ENCODE measurements at places on chromosomes 1 and 21.
A peak's percentile ranks its signal among the peaks of the same experiment; 100 is the strongest.

- DNase-seq = no peak
Observed at GRCh38 chr21:44890961-44891541, 17.6 kb upstream of the PTTG1IP start.

DNA sequence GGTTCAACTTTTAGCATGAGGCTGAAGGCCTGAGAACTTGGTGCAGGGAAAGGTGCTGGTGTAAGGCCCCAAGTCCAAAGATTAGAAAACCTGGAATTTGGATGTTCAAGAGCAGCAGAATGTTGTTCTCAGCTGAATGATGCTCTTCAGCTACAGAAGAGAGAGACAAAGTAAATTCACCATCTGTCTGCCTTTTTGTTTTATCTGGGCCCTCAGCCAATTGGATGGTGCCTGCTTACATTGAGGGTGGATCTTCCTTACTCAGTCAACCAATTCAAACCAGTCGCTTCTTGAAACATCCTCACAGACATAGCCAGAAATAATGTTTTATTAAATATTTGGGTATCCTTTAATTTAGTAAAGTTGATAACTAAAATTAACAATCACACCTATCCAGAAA is 748.2 kb upstream of the ADAMTS5 start:
- DNase-seq = no peak

- DNase-seq = no peak
Observed at GRCh38 chr21:40433538-40433937, 413.4 kb downstream of the DSCAM start.

DNA sequence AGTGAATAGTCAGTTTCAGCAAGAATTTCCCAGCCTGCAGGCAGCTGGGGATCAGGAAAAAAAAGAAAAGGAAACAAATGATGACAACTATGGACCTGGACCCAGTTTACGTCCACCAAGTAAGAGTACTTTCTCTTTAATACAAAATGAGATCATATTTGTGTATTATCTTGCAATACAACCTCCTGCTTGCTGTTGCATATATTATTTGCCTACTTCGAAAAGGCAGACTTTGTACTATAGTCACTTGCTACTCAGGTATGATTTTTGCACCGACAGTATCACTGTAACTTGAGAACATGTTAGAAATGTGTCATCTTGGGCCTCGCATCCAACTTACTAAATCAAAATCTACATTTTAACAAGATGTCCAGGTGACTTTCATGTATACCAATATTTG is 30.4 kb downstream of the PRRC2C start:
- no peak for DNase-seq

DNA sequence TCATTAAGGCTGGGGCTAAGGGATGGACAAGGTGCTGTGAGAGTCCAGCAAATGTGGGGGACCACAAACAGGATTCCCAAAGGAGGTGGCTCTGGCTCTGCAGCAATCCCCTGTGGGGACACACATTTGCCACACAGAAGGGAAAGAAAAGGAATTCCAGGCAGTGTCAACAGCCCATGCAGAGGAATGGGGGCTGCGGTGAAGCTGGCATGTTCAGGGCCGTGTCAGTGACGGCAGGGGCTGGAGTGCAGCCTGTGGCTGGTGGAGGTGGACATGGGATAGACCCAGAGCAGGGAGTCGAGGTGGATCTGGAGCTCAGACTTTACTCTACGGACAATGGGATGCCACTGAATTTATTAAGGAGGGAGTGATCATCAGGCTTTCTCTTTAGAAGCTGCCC is 183.2 kb downstream of the TRABD2B start:
- no peak for DNase-seq

GRCh38 chr1:108691128-108691941 is 775 bp upstream of the PRPF38B start:
- DNase-seq = no peak

GRCh38 chr1:91619881-91620280 is 119.2 kb downstream of the CDC7 start:
- DNase-seq = no peak

- DNase-seq = no peak
Observed at GRCh38 chr1:23643736-23644554, 47.7 kb upstream of the RPL11 start.

DNA sequence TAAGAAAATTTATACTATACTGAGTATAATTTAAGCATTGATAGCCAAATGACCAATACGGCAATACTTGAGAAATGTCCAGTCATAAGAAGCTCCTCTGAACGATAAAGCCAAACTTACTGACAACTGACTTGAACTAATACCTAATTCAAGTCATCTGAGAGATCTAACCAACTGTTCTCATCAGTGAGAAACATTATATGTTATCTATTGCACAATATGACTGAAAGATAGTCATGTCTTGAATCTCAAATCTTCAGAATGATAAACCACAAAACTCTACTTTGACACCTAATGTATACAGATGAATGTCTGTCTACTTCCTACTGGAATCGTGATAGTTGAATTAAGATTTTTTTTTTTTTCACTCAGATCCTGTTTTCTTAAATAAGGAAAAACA is 39.0 kb downstream of the APP start:
- DNase-seq = no peak

GRCh38 chr1:235648954-235649367 is 623 bp downstream of the GNG4 start:
- DNase-seq = peak; percentile 59

- no peak for DNase-seq
Observed at GRCh38 chr1:196183941-196184340, 424.3 kb downstream of the KCNT2 start.

DNA sequence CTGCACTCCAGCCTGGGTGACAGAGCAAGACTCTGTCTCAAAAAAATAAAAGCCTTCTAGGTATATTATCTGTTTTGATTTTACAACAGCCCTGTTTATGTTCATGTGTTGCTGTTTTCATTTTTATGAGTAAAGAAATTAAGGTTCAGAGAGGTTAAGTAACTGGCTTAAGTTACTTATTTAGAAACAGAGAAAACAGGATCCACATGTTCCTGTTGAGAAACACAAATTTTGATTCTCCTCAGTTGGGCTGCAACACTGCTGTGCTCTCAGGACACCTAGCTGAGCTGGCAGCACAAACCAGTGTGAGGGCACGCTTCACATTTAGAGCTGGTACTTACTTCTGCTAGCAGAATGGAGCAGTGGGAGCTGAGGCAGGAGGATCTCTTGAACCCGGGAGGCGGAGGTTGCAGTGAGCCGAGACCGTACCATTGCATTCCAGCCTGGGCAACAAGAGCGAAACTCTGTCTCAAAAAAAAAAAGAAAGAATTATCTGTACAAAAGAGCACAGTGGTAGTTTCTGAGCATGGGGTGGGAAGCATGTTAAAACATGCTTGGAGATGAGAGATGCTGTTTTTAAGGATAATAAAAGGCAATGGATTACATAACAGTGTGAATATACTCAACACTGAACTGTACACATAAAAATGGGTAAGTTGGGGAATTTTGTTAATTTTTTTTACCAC is 2.4 kb downstream of the SPRTN start:
- DNase-seq = no peak

DNA sequence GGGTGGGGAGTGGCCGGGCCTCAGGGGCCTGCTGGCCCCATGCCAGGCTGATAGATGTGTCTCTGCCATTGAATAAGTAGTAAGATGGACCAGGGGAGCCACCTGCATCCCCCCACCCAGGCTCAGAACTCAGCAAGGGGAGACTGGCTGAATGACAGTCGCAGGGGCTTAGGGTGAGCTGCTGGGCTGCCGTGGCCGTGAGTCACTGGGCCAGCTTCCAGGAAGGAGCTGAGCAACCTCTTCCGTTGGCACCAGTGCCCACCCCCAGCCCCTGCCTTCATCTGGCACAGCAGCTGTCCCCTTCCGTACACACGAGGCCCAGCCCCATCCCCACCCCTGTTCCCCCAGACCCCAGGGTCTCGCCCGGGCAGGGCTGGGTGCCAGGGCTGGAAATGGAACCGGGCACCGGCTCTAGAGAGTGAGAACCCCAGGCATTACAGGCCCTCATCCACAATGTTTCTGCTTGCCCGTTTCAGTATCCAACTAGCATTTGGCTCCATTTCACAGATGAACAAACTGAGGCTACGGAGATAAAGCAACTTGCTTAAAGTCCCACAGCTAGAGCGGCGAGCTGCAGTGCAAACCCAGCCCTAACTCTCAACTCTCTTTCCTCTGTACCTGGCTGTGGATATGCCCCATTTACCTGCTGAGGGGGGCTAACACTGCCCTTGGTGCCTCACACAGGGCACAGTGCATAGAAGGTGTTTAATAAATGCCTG is 10.2 kb downstream of the WNT4 start:
- DNase-seq = no peak

DNA sequence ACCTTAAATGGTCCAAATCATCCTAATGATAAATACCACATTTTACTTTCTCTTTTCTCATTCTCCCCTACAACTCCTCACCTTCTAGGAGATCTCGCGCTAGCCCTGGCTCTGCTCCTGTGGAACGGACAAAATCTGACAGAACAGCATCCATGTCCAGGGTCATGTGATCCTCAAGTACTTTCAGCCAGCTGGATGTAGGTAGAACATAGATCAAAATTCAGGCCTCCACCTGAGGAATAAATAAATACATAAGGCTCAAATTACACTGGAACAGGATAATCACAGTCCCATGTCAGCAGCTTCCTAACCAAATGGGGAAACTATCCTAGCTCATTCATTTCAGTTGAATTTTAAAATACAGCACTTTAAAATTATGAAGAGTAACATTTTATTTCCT is 33.2 kb downstream of the OTUD7B start:
- no peak for DNase-seq

GRCh38 chr21:26973226-26973625 is 6.3 kb upstream of the ADAMTS5 start:
- DNase-seq = no peak

GRCh38 chr1:30146448-30146847 is 576.9 kb downstream of the MATN1 start:
- DNase-seq = no peak

GRCh38 chr1:113949007-113949406 is 19.9 kb downstream of the HIPK1 start:
- DNase-seq = peak; percentile 48

- DNase-seq = no peak
Observed at GRCh38 chr1:75170981-75171380, 36.8 kb downstream of the LHX8 start.
